ENCODE measurements at places on chromosomes 7 and 10. TPM values are rescaled to one million over a fixed set of nuclear protein-coding genes. Genes with fewer than 3 reads are reported as not detected.

DNA sequence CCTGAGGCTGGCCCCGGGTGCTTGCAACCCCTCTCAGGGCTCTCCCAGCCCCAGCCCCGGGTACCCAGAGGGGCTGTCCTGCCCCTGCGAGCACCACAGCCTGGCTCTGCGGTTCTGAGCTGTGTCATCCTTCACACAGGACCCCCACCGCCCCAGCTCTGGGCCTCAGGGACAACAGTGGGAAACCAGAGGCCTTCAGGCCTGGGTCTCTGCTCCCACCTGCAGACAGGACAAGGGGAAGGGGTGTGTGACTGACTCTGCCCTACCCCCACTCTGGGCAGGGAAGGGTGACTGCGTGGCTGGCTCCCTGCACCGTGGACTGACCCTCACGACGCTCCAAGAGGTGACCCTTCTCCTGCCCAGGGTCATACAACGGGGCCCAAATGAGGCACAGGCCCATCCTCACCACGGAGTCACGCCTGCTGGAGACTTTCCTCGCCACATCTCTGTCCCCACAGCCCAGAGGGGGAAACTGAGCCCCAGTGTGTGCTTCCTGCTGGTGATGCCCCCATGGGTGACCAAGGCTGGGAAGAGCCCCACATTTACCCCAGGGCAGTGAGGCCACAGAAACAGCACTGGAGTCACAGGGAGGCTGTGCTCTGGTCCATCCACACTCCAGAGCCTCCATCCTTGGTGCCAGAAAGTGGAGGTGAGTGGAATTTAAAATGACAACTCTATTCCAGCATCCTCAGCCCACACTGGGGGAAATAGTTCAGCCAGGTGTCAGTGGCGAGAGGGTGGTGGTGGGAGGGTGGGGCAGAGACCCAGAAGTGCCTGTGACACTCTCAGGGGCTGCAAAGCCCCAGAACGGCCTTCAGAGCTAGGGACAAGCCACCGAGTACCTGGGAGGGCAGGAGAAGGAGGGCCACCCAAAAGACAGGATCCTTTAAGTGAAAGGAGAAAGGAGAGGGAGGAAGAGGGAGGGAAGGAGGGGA lies 13.6 kb downstream of the CAMK2B start:
- H3K27ac ChIP-seq, result no peak overlapping the region
- DNase-seq, result no peak
- H3K4me1 ChIP-seq, result peaks cover 4% of the 10 kb centered on the region
- peaks cover 29% of the 10 kb centered on the region for H3K27me3 ChIP-seq

DNA sequence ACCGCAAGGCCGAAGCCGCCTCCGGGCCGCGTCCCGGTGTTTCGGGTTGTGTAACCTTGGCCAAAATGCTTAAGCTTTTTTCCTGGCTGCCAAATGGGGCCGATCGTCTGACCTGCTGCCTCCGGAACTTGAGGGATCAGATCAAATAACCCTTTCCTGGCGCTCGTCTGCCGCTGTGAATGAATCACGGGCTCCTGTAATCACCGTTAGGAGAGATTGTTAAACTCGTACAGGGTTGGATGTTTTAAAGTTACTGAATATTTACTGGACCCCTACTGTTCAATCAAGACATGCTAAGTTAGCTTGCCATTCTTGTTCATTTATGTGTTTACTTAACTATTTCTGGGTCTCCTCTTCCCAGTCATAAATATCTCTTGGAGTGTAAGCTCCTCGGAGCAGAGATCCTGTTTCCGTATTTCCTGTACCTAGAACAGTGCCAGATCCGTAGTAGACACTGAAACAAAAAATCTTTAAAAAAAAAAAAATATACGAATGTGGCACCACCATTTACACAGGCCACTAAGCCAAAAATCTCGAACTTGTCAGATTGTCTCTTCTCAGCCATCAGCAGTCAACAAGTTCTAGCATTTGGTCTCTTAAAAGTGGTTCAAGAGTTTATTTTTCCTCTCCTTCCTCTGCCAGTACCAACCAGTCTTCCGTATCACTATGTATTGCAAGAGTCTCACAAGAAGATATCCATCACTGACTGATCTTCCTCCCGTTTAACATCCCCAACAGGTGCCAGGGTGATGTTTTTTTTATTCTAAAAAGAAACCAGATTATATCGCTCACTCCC lies 650 bp upstream of the TM9SF3 start:
- DNase-seq, result no peak
- peaks cover 15% of the 10 kb centered on the region for H3K27me3 ChIP-seq
- peaks cover 29% of the 10 kb centered on the region for H3K4me1 ChIP-seq
- peak overlapping the region; percentile 88 for H3K27ac ChIP-seq
- H3K36me3 ChIP-seq, result peaks cover 28% of the 10 kb centered on the region
- no peak overlapping the region for H3K4me3 ChIP-seq

DNA sequence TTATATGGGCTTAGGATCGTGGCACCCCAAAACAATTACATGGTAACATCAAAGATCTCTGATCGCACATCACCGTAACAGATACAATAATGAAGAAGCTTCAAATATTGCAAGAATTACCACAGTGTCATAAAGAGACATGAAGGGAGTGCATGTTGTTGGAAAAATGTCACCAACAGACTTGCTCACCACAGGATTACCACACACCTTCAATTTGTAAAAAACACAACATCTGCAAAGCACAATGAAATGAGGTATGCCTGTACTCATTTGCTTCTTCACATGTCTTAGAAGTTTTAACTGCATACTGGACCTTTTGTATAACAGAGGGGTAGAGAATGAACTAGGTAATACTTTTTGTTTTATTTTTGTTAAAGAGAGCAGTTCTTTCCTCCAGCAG lies 96.6 kb downstream of the TPST1 start:
- no peak for DNase-seq
- no peaks in the 10 kb centered on the region for H3K36me3 ChIP-seq
- H3K27me3 ChIP-seq, result no peaks in the 10 kb centered on the region
- H3K4me1 ChIP-seq, result no peaks in the 10 kb centered on the region

- peaks cover 5% of the 10 kb centered on the region for H3K27me3 ChIP-seq
- H3K4me1 ChIP-seq, result peaks cover 16% of the 10 kb centered on the region
- H3K27ac ChIP-seq, result peak within 1 kb of the TSS; percentile 3
- peak; percentile 44 for DNase-seq
These were observed at the start of gene IFIT1 for GRCh38 chr10:89391907-89392756. TSS of gene IFIT1 (plus strand) at chr10:89392623. CDS start at chr10:89392713, 90 bp downstream.

The TMEM178B gene
- 0.30 TPM for total RNA-seq

The SEMA3E gene
- not detected for total RNA-seq

Data from activated T-helper 2 cell treated with anti-CD3 and anti-CD28 coated beads, Interferon-gamma antibody, Interleukin-2, Interleukin-4, amounts not matched to agents 10 μg/mL and 5 μg/mL and 100 μg/mL, durations not matched to agents 14 hours and 24 hours and 36 hours (primary cell).